ENCODE measurements at places on chromosomes 3 and 15. TPM values are rescaled to one million over a fixed set of nuclear protein-coding genes. Genes with fewer than 3 reads are reported as not detected.

ZKSCAN7 gene
- 1.6 TPM for total RNA-seq

MAPK6 gene
- total RNA-seq: 38.1 TPM

THRB gene
- under 0.01 TPM for total RNA-seq

CEMIP gene
- 0.32 TPM for total RNA-seq

SLC22A14 gene
- 0.31 TPM for total RNA-seq

GOLGA6A gene
- not detected for total RNA-seq

PATL2 gene
- 0.16 TPM for total RNA-seq

CRYGS gene
- total RNA-seq: 2.4 TPM

CATSPER2 gene
- total RNA-seq: 0.97 TPM

SPINK8 gene
- not detected for total RNA-seq

REC114 gene
- not detected for total RNA-seq

FOXL2 gene
- not detected for total RNA-seq

B3GNT5 gene
- total RNA-seq: 32.7 TPM

CPLX3 gene
- not detected for total RNA-seq

LRRIQ4 gene
- not detected for total RNA-seq

CD276 gene
- 82.4 TPM for total RNA-seq
